Prostate gland (tissue), 2 donors: ENCODE measurements at places on chromosomes 1 and 21. TPM values are rescaled to one million over a fixed set of nuclear protein-coding genes. Genes with fewer than 3 reads are reported as not detected.

GRCh38 chr1:218640173-218640572 lies 295.0 kb downstream of the TGFB2 start:
- no peak for DNase-seq

DNA sequence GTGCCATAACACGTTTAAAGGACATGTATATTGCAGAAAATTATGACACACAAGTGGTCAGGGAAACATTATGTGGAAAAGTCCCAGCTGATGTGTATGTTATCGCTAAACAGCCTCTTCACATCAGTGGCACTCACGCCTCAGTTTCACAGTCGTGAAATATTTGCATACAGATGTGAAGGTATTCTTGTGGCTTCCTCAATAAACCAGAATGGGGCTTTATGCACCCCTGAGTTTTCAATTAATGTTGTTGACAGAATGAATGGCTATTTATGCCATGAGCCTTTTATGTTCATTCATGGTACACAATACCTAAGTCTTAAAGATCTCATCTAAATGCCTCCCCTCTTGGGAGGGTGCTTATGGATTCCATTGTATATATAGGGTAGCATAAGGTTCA lies 202.1 kb upstream of the ADGRL2 start:
- no peak for DNase-seq

DNA sequence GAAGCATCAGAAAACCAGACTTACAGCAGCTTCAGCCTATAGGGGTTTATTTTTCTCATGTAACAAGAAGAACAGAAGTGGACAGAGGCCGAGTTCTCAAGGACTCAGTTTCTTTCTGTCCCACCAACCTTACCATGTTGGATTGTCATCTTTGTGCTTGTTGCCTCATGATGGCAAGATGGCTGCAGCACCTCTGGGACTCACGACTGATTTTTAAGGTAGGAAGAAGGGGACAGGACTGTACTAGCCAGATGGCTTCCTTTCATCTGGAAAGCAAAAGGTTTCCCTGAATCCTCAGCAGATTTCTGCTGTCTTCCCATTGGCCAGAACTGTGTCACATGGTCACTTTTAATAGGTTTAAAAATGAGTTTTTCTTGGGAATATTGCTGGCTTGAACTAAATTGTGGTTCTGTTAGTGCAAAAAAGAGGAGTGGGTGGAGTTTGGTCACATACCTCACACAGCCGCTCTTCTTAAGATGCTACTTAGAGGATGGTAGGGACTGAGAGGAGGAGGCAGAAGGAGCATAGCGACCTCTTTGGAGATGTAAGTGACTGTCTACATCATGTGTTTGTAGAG lies 48.1 kb upstream of the ENAH start:
- no peak for DNase-seq

DNA sequence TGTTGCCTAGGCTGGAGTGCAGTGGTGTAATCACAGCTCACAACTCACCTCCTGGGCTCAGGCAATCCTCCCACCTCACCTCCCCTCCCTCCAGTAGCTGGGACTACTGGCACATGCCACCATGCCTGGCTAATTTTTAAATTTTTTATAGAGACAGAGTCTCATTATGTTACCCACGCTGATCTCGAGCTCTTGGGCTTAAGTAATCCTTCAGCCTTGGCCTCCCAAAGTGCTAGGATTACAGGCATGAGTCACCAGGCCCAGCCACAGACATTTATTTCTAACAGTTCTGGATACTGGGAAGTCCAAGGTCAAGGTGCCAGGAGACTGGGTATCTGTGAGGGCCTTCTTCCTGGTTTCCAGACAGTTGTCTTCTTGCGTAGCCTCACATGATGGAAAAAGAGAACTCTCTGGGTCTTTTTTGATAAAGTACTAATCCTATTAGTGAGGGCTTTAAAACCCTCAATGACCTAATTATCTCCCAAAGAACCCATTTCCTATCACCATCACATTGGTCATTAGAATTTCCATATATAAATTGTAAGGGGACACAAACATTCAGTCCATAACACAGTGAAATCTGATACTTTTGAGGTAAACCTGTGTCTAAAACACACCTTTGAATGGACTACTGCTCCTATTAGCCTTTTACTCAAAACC lies 67.9 kb downstream of the PHACTR4 start:
- DNase-seq = peak; percentile 26

GRCh38 chr1:117594261-117594990 lies 11.4 kb upstream of the TENT5C start:
- peak; percentile 60 for DNase-seq

The NGF gene
- total RNA-seq = 1.4 TPM

GRCh38 chr1:36306210-36306901 lies at the start of gene SH3D21:
Gene SH3D21 (plus strand): TSS chr1:36306368. CDS start chr1:36306421, 53 bp downstream.
- DNase-seq = peak; percentile 71

GRCh38 chr1:185895208-185895900 lies 161.2 kb downstream of the HMCN1 start:
- DNase-seq = no peak
